ENCODE measurements at places on chromosomes 7 and 10.

GRCh38 chr10:43292755-43293676 lies 26.2 kb upstream of the RASGEF1A start:
- DNase-seq, result peak; percentile 64

GRCh38 chr7:155553871-155554270 lies 7.5 kb upstream of the CNPY1 start:
- DNase-seq, result no peak

GRCh38 chr10:50629495-50630122 lies 5.9 kb upstream of the SGMS1 start:
- no peak for DNase-seq

DNA sequence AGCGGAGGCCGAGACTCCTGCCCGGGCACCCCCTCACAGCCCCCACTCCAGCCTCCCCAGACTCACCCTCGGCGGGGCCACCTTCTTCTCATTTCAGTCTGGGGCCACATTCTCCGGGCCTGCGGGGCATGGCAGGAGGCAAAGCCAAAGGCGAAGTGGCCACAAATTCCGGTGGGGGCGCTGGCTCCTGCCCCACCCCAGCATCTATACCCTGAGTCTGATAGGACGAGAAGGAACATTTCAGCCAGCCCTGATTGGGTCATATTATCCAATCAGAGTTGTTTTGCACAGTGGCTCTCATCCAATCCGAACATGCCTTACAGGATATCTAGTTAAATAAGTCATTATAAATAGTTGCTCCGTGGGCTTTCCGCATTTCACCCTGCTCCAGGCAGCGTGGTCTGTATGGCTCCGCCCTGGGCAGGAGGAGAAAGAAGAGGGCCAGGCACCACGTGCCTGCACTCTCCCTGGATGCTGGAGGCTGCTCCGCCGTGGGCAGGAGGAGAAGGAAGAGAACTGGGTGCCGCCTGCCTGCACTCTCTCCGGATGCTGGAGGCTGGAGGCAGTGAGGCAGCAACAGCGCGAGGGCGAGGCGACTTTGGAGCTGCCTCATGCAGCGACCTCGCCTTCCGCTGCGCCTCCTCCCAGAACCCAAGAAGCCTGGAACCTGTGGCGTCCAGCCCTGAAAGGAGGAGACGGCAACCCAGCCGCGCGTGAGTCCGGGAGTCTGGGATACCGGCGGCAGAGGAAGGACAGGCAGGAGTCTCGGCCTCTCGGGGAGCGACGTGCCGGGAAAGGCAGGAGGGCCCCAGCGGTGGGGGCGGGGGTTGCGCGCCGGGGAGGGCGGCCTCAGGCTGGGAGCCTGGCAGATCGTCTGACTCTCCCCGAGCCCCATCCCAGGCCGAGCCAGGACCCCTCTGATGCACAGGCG lies 162.9 kb downstream of the ZNF33B start:
- no peak for DNase-seq

DNA sequence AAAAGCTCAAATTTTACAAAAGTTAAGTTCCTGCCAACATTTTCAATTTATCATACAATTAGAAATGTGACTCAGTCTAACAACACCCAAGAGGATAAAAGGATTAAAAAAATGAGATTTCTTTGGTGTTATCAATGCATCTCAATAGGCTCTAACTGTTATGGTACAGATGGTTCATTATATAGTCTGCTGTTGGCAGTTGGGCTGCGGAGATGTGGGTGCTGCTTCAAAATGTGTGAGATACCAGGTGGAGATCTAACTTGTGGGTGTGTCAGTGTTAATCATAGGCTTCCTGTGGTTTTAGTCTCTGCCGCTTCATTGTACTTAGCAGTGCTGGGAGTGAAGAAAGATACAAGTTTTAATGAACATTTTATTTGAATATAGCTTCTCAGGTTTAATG lies 231.2 kb downstream of the EXOC4 start:
- DNase-seq, result no peak
